ENCODE measurements at places on chromosomes 12 and 14. TPM values are rescaled to one million over a fixed set of nuclear protein-coding genes. Genes with fewer than 3 reads are reported as not detected.

The SERPINA10 gene
- total RNA-seq = not detected

The MYL2 gene
- not detected for total RNA-seq

The RHNO1 gene
- total RNA-seq = 55.0 TPM

The NFE2 gene
- 0.19 TPM for total RNA-seq

The ANO2 gene
- not detected for total RNA-seq

The NXPH4 gene
- total RNA-seq = 1.5 TPM

The RASSF8 gene
- total RNA-seq = 12.8 TPM

The ANO6 gene
- 25.3 TPM for total RNA-seq

The FGD4 gene
- 0.09 TPM for total RNA-seq

The TPPP2 gene
- not detected for total RNA-seq

The KRT4 gene
- total RNA-seq = not detected

The CAPS2 gene
- total RNA-seq = 6.3 TPM

The IL26 gene
- total RNA-seq = 0.53 TPM

The RASAL1 gene
- 6.7 TPM for total RNA-seq

The FAM181A gene
- not detected for total RNA-seq

DNA sequence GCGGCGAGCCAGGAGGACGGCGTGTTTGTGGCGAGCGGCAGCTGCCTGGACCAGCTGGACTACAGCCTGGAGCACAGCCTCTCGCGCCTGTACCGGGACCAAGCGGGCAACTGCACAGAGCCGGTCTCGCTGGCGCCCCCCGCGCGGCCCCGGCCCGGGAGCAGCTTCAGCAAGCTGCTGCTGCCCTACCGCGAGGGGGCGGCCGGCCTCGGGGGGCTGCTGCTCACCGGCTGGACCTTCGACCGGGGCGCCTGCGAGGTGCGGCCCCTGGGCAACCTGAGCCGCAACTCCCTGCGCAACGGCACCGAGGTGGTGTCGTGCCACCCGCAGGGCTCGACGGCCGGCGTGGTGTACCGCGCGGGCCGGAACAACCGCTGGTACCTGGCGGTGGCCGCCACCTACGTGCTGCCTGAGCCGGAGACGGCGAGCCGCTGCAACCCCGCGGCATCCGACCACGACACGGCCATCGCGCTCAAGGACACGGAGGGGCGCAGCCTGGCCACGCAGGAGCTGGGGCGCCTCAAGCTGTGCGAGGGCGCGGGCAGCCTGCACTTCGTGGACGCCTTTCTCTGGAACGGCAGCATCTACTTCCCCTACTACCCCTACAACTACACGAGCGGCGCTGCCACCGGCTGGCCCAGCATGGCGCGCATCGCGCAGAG lies 873 bp downstream of the PLXNC1 start:
- peak; percentile 68 for DNase-seq
- peaks cover 26% of the 10 kb centered on the region for H3K4me1 ChIP-seq
- peak overlapping the region; percentile 93 for H3K4me3 ChIP-seq
- peaks cover 32% of the 10 kb centered on the region for H3K27me3 ChIP-seq

DNA sequence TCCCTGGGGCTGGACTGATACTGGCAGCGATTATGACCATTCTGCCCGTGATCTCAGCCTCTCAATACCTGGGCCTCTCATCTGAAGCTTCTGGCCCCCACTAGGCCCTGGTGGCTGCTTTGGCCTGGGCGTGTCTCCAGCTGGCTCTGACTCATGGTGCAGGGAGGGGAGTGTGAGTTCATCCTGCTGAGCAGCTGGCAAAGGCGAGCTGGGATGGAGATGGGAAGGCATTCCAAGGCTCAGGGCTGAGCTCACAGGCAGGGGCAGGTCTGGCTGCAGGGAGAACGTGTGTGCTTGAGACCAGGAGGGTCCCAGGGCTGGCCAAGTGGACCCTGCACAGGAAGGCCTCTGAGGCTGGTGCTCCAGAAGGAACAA lies 221.8 kb downstream of the TMEM121 start:
- no peak for DNase-seq
- peaks cover 10% of the 10 kb centered on the region for H3K4me1 ChIP-seq
- H3K36me3 ChIP-seq = no peaks in the 10 kb centered on the region
- H3K4me3 ChIP-seq = no peak overlapping the region
- H3K27me3 ChIP-seq = no peaks in the 10 kb centered on the region

DNA sequence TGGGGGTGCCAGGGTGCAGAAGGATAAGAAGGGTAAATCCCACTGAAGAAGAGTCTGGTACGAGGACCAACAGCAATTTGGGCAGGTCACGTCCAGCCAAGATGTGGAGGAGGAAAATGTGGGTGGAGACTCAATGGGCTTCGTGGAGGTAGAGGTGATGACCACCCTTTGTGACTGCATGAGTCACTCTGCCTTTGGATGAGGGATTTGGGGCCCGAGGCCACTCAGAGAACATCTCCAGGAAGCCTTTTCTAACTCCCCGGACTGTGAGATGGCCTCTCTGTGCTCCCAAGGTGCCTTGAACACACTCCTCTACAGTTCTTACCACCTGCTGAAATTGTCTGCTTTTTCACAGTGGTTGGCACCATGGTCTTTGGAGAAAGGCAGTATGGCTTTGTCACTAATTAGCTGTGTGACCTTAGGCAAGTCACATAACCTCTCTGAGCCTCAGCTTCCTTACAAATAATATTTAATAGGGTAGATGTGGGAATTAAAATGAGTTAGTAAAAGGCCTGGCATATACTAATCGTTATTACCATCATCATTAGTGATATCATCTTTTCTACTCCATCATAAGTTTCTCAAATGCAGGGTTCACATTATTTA lies 67.0 kb upstream of the ARHGAP5 start:
- no peak for DNase-seq
- peaks cover 20% of the 10 kb centered on the region for H3K27me3 ChIP-seq
- no peaks in the 10 kb centered on the region for H3K4me1 ChIP-seq
- H3K27ac ChIP-seq = no peak overlapping the region
- no peaks in the 10 kb centered on the region for H3K36me3 ChIP-seq
- no peak overlapping the region for H3K4me3 ChIP-seq

- no peaks in the 10 kb centered on the region for H3K4me1 ChIP-seq
Observed at GRCh38 chr12:26530461-26530860, 302.5 kb downstream of the ITPR2 start.

- H3K4me3 ChIP-seq = no peak overlapping the region
- H3K27ac ChIP-seq = no peak overlapping the region
- peaks cover 20% of the 10 kb centered on the region for H3K27me3 ChIP-seq
- no peak for DNase-seq
Observed at GRCh38 chr14:105505101-105505500, 14.1 kb downstream of the TEDC1 start.

DNA sequence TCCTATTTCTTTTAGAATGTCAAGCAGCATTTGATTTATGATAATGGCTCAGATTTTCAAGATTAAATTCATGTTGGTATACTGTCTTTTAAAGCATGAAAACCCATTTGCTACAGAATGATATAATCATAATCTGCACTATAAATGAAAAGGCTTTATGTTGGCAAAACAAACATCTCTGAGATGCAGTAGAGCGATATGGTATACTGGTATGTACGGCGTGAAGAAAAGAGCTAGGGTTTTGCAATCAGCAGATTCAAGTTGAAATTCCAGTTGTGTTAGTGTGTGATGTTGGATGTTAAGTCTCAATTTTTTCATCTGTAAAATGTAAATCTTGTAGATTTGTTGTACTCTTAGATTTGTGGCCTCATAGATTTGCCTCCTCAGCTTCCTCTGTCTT lies 53.2 kb upstream of the DYRK2 start:
- no peak for DNase-seq
- no peak overlapping the region for H3K4me3 ChIP-seq
- peaks cover 2% of the 10 kb centered on the region for H3K36me3 ChIP-seq
- H3K27me3 ChIP-seq = no peaks in the 10 kb centered on the region
- no peak overlapping the region for H3K27ac ChIP-seq

DNA sequence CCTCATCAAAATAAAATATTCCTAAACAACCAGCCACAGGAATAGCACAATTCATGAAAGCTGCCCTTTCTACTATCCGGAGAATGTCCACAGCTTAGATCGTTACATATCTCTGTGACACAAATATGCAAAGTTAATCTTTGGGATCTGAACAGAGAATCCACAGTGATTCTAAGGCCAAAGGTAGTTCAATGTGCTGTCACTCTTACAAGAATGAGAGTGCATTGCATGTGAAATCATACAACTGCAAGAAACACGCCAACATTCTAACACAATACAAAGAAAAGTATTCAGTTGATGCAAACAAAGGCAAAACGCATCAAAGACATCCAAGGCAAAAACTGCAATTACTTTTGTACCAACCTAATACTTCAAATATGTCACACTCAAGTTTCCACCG lies 60.4 kb downstream of the KSR2 start:
- H3K27me3 ChIP-seq = peaks cover 14% of the 10 kb centered on the region
- no peak overlapping the region for H3K4me3 ChIP-seq
- peaks cover 5% of the 10 kb centered on the region for H3K36me3 ChIP-seq
- no peak overlapping the region for H3K27ac ChIP-seq
- no peaks in the 10 kb centered on the region for H3K4me1 ChIP-seq

GRCh38 chr12:22117563-22118237 lies 71.7 kb downstream of the CMAS start:
- H3K27me3 ChIP-seq = no peaks in the 10 kb centered on the region
- H3K36me3 ChIP-seq = no peaks in the 10 kb centered on the region
- no peaks in the 10 kb centered on the region for H3K4me1 ChIP-seq
- H3K4me3 ChIP-seq = no peak overlapping the region
- H3K27ac ChIP-seq = no peak overlapping the region

GRCh38 chr14:65877624-65878023 lies 465.1 kb downstream of the FUT8 start:
- no peak for DNase-seq
- H3K4me1 ChIP-seq = peaks cover 14% of the 10 kb centered on the region
- H3K36me3 ChIP-seq = peaks cover 4% of the 10 kb centered on the region
- no peaks in the 10 kb centered on the region for H3K27me3 ChIP-seq
- H3K4me3 ChIP-seq = peak overlapping the region; percentile 27

GRCh38 chr12:83559650-83560049 lies 872.9 kb downstream of the TMTC2 start:
- no peaks in the 10 kb centered on the region for H3K36me3 ChIP-seq
- H3K27ac ChIP-seq = no peak overlapping the region
- no peaks in the 10 kb centered on the region for H3K27me3 ChIP-seq
- DNase-seq = no peak
- H3K4me3 ChIP-seq = no peak overlapping the region

DNA sequence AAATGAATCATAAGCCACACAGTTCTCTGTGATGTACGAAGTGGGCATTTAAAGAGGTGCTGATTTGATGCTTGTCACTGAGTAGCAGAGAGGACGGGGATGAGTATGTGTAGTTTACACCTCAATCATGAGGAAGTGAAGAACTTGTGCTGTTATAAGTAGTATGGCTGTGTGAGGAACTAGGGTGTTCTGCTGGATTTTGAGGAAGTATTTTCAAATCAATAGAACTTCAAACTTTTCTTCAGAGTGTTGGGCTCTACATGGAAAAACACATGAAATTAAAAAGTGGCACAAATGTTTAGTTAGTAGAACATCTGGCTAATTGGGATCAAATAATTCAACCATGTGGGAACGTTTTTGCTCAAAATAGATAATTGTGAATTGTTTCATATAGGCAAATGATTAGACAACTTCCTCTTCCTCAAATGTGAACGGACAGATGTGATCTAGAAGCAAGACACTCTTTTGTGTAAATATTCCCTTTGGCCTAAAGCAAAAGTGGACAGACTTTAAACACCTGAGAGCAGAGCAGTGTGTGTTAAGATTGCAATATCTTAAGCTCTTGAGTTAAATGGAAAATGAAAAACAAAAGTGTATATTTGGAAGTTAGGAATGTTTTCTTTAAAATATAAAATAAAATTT lies 168.5 kb downstream of the NAV3 start:
- no peaks in the 10 kb centered on the region for H3K27me3 ChIP-seq
- no peaks in the 10 kb centered on the region for H3K4me1 ChIP-seq
- no peak for DNase-seq
- no peak overlapping the region for H3K27ac ChIP-seq

- peaks cover 4% of the 10 kb centered on the region for H3K36me3 ChIP-seq
- no peak overlapping the region for H3K4me3 ChIP-seq
- no peaks in the 10 kb centered on the region for H3K27me3 ChIP-seq
- H3K27ac ChIP-seq = no peak overlapping the region
- DNase-seq = no peak
- peaks cover 32% of the 10 kb centered on the region for H3K4me1 ChIP-seq
Observed at GRCh38 chr12:120720234-120720986, 5.2 kb upstream of the ACADS start.

GRCh38 chr14:92577321-92577742 lies 63.8 kb downstream of the RIN3 start:
- peak overlapping the region; percentile 49 for H3K4me3 ChIP-seq
- no peaks in the 10 kb centered on the region for H3K36me3 ChIP-seq
- peak; percentile 36 for DNase-seq
- H3K4me1 ChIP-seq = peaks cover 82% of the 10 kb centered on the region
- H3K27me3 ChIP-seq = no peaks in the 10 kb centered on the region

GRCh38 chr12:115763982-115764621 lies 513.4 kb downstream of the MED13L start:
- no peak overlapping the region for H3K27ac ChIP-seq
- peaks cover 16% of the 10 kb centered on the region for H3K27me3 ChIP-seq
- DNase-seq = no peak
- no peaks in the 10 kb centered on the region for H3K36me3 ChIP-seq

DNA sequence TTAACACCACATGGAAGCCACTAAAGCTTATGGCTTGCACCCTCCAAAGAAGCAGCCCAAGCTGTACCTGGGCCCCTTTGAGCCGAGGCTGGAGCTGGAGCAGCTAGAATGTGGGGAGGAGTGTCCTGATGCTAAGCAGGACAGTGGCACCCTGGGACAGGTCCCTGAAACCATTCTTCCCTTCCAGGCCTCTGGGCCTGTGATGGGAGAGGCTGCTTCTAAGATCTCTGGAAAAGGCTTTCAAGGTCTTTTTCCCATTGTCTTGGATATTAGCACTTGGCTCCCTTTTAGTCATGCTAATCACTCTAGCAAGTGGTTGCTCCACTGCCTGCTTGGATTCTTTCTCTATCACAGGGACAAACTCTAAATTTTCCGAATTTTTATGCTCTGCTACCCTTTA lies 40.9 kb downstream of the OSBPL8 start:
- H3K4me3 ChIP-seq = no peak overlapping the region
- peaks cover 23% of the 10 kb centered on the region for H3K36me3 ChIP-seq
- DNase-seq = no peak

DNA sequence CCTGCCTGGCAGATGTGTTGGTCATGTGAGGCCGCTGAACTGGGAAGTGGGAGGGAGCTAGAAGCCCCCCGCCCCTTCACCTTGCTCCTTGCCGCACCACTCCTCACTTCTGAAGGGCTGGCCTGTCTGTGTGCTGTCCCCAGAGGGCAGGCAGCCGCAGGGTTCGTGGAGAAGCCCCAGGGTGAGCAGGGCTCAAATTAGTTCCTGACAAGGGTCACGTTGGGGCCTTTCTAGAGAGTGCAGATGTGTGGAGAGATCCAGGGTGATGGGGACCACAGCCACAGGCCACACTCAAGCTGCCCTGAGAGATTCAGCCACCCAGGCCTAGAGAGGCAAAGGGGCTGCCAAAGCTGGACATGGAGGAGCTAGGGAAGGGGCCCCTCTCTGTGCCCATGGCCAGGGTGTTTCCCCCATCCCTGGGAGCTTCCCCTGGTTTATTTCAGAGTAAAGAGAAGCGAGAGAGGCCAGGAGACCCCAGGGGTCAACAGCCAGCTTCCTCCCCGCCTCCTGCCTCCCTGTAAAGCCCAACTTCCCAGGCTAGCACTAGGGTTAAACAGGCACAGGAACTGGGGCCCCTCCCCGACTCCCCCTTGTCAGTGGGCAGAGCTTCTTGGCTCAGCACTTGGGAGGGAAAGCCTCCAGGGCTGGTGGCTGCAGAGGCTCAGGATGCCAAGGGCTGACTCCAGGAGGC lies 16.2 kb downstream of the SLC25A29 start:
- H3K36me3 ChIP-seq = no peaks in the 10 kb centered on the region
- H3K4me3 ChIP-seq = no peak overlapping the region
- H3K27ac ChIP-seq = no peak overlapping the region
- H3K27me3 ChIP-seq = no peaks in the 10 kb centered on the region
- H3K4me1 ChIP-seq = no peaks in the 10 kb centered on the region

- H3K27me3 ChIP-seq = peaks cover 1% of the 10 kb centered on the region
- no peak overlapping the region for H3K4me3 ChIP-seq
- no peak overlapping the region for H3K27ac ChIP-seq
- H3K36me3 ChIP-seq = no peaks in the 10 kb centered on the region
- no peaks in the 10 kb centered on the region for H3K4me1 ChIP-seq
Observed at GRCh38 chr14:64804754-64805260, 74.9 kb downstream of the SPTB start.

Data from activated T-cell treated with anti-CD3 and anti-CD28 coated beads, Interleukin-2, amount 50 U/mL, for 72 hours (primary cell).